ENCODE measurements at places on chromosomes 2 and 18. TPM values are rescaled to one million over a fixed set of nuclear protein-coding genes. Genes with fewer than 3 reads are reported as not detected.

GRCh38 chr18:11495441-11495840 is 114.0 kb upstream of the SLC35G4 start:
- DNase-seq, result no peak

- DNase-seq, result no peak
Measured at GRCh38 chr2:196963961-196964360, 37.5 kb upstream of the PGAP1 start.

- DNase-seq, result no peak
Measured at GRCh38 chr2:26349690-26350089, 3.1 kb upstream of the ADGRF3 start.

DNA sequence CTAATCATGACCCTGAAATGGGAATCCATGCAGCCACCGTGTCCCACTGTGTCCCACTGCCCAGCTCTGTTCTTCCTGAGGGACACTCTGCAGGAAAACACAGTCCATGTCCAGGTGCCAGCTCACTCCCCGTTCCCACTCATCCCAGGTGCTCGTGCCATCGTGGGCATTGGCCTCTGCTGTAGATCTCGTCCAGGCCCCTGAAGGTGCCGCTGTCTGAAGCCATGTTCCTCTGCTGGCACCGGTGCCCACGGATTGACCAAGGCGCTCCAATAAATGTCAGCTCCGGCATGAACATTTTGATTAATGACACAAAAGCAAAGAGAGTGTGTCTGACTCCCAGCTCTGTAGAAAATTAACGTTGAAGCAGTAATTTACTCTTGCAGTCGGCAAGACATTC is 280.1 kb upstream of the SALL3 start:
- DNase-seq, result no peak

DNA sequence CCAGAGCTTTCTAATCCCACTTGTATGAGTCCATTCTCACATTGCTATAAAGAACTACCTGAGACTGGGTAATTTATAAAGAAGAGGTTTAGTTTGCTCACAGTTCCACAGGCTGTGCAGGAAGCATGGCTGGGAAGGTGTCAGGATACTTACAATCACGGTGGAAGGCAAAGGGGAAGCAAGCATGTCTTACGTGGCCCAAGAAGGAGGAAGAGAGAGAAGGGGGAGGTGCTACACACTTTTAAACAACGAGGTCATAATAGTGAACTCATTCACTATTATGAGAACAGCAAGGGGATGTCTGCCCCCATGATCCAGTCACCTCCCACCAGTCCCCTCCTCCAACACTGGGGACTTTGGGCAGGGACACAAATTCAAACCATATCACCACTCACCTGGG is 67.8 kb downstream of the TTC32 start:
- DNase-seq, result no peak

SKOR2 gene
- not detected for polyA plus RNA-seq

DNA sequence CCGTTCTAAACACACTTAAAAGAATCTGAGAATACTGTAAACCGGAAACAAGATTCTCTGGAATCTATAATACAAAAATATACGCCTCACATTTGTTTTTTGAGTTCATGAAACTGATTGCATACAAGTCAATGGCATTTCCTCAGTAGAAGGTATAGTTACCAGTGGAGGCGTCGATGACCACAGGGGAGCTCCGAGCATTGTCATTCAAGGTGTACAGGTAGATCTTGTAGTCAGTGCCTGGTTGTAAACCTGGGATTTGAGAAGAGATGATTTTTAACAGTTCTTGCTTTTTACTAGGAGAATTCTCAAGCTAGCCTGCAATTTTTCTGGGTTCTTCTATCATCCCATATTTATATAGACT is 60.4 kb downstream of the FN1 start:
- no peak for DNase-seq

GRCh38 chr2:120746144-120746543 is 10.5 kb downstream of the GLI2 start:
- DNase-seq, result no peak

ZNF385B gene
- polyA plus RNA-seq, result 7.9 TPM

DNA sequence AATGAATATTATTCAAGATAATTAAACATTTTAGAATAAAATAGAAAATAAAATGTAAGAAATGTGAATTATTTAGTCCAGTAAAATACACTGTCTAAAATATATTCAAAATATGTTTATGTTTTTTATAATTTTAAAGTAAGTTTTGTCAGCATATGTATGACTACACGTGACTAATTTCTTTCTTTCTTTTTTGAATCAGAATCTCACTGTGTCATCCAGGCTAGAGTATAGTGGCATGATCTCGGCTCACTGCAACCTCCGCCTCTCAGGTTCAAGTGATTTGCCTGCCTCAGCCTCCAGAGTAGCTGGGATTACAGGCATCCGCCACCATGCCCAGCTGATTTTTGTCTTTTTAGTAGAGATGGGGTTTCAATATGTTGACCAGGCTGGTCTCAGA is 19.1 kb upstream of the INO80D start:
- DNase-seq, result no peak

ZSWIM2 gene
- polyA plus RNA-seq, result not detected

DNA sequence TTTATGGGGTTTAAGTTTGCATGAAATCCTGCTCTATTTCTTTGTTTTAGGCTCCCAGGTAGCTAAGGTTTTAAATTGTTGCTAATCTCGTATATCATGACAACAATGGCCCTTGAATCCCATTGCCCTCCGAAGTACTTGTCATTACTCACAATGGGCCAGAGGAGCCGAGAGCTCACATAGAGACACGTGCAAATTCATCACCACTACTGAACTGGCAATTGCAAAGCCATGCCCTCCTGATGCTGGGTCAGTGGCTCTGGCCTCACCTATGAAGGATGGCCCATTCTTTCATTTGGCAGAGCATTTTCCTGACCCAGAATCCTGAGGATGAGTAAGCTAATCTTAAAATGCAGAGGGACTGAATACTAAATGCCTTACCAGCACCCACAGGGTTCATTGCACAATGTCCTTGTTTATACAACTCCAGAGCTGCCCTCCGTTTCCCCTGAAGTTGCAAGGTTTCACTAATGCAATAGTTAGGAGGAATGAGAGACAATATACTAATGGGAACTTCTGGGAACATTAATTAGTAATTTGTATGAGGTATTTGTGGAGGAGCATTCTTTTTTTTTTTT is 71.6 kb upstream of the GAREM1 start:
- DNase-seq, result no peak

- DNase-seq, result no peak
Measured at GRCh38 chr18:64234321-64234720, 85.4 kb upstream of the LINC00305 start.

DNA sequence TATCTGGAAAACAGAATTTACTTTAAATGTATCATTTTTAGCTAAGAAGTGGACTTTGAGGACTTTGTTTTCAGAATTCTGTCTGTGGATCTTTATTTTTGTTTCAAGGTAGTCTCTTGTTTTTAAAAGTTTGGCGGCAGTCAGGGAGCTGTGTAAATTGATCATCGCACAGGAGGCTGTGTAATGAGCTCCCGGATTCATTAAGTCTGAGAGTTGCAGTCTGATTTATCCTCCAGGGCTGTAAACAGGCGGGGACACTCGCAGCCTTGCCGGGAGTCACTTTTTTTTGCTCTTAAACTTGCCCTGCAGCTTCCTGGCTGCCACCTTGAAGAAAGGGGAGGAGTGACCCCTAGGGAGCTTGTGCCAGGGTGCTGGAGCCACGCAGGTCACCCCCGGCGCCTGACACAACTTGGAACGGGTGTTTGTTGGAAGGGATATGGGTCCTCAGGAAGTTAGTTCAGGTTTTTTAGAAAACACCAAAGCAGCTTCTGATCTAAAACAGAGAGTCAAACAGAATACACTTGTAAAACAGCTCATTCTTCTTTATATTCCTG is 76.2 kb downstream of the DCDC2C start:
- DNase-seq, result no peak

DNA sequence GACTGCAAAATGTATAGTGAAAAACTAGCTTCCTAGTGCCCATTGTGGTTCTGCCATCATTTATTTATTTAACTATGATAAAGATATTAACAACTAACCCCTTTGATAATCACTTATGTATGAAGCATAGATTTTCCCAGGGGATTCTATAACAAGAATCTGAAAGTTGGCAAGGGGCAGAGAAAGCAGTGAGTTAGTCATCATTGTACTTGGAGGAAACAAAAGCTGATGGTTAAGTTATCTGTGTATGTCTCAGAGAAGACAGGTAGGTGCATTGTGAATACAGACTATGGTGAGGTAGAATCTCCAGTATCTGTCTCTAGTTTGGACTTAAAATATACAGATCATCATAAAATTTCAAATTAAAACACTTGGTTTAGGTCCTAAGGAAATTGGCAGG is 2159.1 kb upstream of the CELF4 start:
- DNase-seq, result no peak

DNA sequence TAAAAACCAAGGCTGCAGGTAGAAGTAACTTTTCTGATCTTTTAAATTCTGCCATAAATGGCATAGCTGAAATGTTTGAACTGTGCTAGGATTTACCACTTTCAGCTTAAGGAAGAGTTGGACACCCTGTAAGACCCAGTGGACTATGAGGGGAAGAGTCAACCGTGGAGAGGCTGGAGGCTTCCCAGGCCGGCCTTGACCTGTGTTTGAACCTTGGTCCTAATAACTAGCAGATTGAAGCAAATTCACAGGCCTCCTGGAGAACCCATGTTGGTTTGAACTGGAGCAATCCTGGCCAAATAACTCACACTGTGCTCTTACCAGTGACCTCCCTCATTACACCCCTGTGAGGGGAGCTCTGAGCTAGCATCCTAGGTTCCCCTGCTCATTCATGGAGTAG is 87.2 kb upstream of the ALPP start:
- DNase-seq, result no peak

DNA sequence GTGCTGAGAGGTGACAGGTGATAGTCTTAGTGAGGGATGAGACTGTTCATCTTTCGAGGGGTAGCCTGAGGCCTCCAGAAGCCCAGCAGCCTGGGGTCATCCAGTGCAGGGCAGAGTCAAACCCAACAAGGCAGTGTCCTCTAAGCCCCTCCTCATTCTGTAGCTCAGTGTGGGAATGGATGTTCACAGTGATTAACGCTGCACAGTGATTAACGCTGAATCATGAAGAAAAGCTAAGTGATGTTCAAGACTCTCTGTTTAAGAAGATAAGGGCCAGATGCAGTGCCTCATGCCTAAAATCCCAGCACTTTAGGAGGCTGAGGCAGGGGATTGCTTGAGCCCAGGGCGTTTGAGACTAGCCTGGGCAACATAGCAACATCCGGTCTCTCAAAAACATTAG is 56.3 kb upstream of the LAPTM4A start:
- DNase-seq, result no peak

DNA sequence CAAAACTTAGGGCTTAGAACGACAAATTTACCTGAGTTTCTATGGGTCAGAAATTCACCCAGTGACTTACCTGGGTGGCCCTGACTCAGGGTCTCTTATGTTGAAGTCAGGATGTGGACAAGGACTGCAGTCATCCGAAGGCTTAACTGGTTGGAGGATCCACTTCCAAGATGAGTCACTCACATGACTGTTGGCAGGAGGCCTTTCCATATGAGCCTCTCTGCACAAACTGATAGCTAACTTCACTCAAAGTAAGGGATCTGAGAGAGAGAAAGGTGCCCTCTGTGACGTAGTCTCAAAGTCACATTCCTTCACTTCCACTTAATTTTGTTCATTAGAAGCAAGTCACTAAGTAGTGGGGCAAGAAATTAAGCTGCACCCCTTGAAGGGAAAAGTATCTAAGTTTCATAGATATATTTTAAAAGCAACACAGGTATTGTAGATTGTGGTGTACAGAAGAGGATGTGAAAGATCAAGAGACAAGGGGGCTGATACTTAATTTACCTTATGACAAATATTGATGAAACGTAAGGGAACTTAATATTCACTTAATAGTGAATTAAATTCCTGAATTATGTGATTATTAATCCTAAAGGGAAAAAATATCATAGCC is 48.4 kb downstream of the TANK start:
- DNase-seq, result no peak

DNA sequence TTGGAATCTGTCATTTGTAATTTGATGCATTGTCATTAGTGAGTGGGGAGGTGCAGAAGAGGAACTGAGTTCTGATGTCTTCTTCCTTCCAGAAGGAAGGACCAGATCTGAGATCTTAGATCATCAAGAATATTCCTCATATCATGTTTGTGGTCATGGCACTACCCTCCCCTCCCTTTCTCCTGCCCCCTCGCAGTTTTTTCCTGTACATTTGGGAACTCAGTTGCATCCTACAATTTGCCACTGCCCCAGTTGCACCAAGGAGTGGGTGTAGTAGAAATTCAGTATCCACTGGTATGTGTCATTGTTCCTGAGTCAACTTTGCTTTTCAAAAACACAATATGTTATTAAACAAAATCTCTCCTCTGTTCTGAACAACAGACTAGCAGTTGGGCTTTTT is 26.6 kb upstream of the ACVR1 start:
- DNase-seq, result no peak

CD8B gene
- polyA plus RNA-seq, result 0.28 TPM

DNA sequence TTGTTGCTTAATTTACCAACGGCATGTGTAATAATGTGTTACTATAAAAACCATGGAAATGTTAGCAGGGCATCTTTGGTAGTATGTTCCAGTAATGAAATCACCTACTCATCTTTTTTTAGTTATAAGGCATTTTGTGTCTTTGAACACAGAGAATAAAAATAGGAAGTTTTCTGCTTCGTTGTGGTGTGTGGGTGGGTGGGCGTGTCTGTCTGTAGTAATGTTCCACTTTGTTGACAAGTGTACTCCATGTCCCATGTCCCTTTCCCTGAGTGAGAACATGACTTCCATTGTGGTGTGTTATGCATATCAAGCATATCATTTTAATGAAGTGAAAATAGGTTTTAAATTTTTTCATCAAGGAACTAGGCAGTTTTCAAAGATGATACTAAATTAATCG is 149.3 kb downstream of the VWC2L start:
- DNase-seq, result no peak

GRCh38 chr18:55095584-55095983 is 136.3 kb upstream of the CCDC68 start:
- no peak for DNase-seq

GRCh38 chr2:227103583-227103982 is 60.4 kb downstream of the COL4A4 start:
- DNase-seq, result no peak

FSIP2 gene
- 1.1 TPM for polyA plus RNA-seq

DNAJC5G gene
- 0.34 TPM for polyA plus RNA-seq

ANKRD30BL gene
- 0.08 TPM for polyA plus RNA-seq

DNA sequence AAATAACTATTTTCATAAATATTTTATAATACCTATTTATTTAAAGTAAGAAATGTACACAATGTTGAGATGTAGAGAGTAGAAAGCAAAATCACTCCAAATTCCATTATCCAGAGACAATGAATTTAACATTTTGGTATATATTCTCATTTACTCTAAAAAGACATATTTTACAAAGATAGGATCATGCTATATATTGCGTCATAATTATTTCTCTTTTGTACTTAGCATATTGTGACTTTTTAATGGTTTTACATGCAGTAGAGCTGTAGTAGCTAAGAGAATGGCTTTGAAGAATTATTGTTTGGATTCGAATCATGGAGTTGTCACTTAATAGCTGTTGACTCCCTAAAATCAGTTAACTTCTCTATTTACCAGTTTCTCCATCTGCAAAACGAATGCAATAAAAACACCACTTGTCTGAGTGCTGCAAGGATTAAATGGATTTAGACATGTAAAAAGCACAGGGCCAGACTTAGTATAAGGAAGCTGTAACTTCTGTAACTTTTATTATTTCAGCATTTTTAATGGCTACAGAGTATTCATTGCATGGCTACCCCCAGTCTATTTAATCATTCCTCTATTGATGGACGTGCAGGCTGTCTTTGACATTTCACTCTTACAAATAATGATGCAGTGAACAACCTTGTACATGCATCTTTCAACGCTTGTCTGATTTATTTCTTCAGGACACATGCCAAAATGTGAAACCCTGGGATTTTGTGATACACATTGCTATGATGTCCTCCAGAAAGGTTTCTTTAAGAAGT is 33.2 kb downstream of the KCNS3 start:
- DNase-seq, result no peak

MLPH gene
- 0.85 TPM for polyA plus RNA-seq

Measured in hindlimb muscle (tissue), 1 donor.